ENCODE measurements at places on chromosomes 4 and X. TPM values are rescaled to one million over a fixed set of nuclear protein-coding genes. Genes with fewer than 3 reads are reported as not detected.

The DIPK2B gene
- not detected for total RNA-seq

DNA sequence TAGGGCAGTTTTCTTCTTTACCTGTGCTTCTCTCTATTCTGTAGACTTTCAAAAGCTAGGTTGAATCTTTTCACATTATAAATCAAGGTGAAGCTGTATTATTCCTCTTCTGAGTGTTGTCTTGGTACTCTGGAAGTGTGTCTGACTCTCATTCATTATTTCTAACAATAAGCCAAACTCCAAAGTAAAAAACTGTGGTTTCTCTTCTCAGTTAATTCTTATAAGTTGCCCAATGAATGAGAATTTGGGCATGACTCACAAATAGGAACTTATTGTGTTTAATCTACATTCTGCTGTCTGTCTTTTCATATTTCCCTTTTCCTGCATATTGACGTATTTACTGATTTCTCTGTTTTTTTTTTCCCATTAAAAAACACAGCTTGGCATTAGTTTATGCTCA, 714.5 kb downstream of the CCSER1 start:
- DNase-seq: no peak

- DNase-seq: no peak
Measured at GRCh38 chr4:166091912-166092510, 219.0 kb downstream of the TLL1 start.

DNA sequence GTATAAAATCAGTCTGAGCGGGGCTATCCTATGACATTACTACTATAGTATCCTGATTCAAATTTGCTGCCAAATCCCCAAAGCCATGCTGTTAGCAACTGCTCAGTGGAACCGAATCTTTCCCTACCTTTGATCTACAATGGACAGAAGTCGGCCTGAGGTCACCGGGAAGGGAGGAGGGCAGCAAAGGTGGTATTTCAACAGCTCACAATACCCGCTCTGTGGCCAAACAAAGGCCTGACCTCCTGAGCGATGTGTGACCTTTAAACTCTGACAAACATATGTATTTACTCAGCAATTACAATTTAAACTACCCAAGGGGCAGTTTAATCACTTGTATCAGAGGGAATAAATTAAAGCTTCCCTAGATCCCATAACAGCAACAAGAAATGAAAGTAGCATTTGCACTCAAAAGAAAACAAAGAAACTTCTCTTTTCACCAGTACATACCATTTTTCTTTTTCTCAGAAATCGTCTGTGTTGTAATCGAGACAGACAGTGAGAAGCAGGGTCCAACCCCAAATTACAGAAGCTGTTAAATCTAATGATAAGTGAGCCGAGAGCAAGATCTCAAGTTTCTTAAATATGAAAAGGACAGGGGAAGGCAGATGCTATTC, 11.6 kb upstream of the TMEM128 start:
- DNase-seq: no peak

- no peak for DNase-seq
Measured at GRCh38 chr4:164876700-164877324, at the start of gene APELA. APELA (plus strand) TSS chr4:164877178; CDS start chr4:164877332, 154 bp downstream.
